ENCODE measurements at places on chromosomes 6 and 20.

DNA sequence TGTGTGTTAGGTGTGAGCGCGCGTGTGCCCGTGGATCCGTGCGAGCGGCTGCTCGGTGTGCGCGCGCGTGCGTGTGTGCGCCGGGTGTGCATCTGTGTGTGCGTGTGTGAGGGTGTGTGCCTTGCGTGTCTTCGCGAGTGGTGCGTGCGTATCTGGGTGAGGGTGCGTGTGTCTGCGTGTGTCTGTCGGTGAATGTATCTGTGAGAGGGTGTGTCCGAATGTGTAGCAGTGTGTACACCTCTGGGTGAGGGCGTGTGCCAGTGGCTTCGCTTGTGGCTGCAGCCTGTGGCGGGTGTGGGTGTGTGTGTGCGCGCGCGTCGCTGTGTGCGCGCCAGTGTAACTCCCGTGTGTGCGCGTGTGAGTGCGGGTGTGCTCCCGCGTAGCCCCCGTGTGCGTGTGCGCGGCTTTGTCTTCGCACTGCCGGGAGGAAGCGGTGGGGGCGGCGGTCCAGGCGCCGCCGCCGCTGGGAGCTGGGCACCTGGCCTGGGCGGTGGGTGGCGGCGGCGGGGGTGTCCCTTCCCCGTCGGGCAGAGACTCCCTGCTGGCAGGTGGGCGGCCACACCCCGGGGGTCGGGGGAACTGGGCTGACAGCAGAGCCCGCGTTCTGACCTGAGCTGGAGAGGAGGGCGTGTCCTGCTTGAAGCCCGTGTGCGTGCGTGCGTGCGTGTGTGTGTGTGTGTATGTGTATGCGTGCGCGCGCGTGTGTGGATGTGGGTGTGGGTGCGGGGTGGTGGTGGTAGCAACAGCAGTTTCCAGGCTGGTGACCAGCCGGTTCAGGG is 61.3 kb upstream of the EPB41L1 start:
- DNase-seq: peak; percentile 35

GRCh38 chr20:21053002-21053762 is 53.0 kb downstream of the LINC00237 start:
- no peak for DNase-seq

GRCh38 chr6:27889275-27889627 is 22.9 kb downstream of the OR2B2 start:
- no peak for DNase-seq

GRCh38 chr6:125393449-125393858 is 91.7 kb upstream of the HDDC2 start:
- DNase-seq: peak; percentile 12

GRCh38 chr6:41646026-41646795 is 7.9 kb downstream of the MDFI start:
- no peak for DNase-seq

DNA sequence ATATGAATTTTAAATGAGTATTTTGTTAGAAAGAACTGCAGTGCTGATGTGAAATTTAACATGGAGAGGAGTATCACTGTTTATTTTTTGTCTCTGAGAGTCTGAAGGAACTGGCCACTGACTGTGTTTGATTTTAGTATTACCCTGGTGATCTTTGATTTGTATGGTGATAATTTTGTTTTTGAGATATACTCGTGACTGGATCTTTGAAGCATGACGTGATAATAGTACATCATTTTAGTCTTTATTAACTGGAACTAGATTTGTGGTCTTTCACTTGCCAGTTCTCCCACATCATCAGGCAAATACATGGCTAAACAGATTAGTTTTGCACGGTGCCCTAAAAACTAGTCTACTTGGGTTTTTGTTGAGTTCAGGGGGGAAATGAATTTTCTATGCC is 55.5 kb downstream of the ARID1B start:
- DNase-seq: no peak

- DNase-seq: no peak
Measured at GRCh38 chr20:51566594-51566993, 24.1 kb upstream of the NFATC2 start.

- no peak for DNase-seq
Measured at GRCh38 chr6:21827425-21828202, 234.1 kb downstream of the SOX4 start.

- DNase-seq: peak; percentile 18
Measured at GRCh38 chr6:117272032-117272866, 6.9 kb downstream of the VGLL2 start.
